ENCODE measurements at places on chromosomes 1 and 21. TPM values are rescaled to one million over a fixed set of nuclear protein-coding genes. Genes with fewer than 3 reads are reported as not detected.

Gene TEDDM1
- not detected for total RNA-seq

DNA sequence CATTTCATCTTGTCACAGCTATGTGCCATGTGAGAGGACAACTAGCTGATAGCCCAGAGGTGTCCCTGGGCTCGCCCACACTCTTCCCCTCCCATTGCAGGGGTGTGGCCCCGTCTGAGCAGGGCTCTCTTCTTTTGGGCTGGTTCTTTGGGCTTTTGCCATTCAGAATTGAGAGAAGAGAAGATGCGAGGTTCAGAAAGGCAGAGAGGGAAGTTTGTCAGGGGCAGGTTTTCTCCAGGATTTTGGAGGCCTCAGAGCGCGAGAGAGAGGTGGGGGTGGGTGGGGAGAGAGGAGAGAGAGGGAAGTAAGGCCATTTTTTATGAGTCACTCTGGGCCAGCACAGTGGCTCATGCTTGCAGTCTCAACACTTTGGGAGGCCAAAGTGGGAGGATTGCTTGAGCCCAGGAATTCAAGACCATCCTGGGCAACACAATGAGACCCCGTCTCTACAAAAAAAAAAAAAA is 5.2 kb downstream of the IFI6 start:
- no peak for DNase-seq

Gene VHLL
- not detected for total RNA-seq

GRCh38 chr1:43275826-43276620 is 6.2 kb downstream of the TMEM125 start:
- no peak for DNase-seq

DNA sequence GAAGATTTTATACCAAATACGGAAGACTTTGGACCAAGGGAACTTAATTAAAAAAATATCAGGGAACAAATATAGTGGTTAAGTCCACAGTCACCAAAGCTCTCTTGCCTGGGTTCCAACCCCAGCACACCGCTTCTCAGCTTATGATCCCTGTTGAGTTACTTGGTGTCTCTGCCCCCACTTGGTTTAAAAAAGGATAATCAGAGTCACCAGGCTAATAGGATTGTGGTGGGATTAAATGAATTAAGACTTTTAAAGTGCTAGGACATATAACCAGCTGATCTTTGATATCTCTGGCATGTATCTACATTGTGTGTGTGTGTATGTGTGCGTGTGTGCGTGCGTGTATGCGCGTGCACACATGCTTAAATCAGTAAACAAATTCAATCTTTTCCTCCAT is 474.7 kb upstream of the DAB1 start:
- no peak for DNase-seq

GRCh38 chr1:3821447-3821846 is 25.1 kb upstream of the LRRC47 start:
- no peak for DNase-seq

GRCh38 chr1:94723894-94724293 is 96.3 kb upstream of the SLC44A3 start:
- DNase-seq, result no peak

- no peak for DNase-seq
These were observed 776 bp downstream of the HLCS start for GRCh38 chr21:36965720-36966065.

GRCh38 chr1:54962612-54963395 is 17.6 kb upstream of the TMEM61 start:
- DNase-seq, result no peak

DNA sequence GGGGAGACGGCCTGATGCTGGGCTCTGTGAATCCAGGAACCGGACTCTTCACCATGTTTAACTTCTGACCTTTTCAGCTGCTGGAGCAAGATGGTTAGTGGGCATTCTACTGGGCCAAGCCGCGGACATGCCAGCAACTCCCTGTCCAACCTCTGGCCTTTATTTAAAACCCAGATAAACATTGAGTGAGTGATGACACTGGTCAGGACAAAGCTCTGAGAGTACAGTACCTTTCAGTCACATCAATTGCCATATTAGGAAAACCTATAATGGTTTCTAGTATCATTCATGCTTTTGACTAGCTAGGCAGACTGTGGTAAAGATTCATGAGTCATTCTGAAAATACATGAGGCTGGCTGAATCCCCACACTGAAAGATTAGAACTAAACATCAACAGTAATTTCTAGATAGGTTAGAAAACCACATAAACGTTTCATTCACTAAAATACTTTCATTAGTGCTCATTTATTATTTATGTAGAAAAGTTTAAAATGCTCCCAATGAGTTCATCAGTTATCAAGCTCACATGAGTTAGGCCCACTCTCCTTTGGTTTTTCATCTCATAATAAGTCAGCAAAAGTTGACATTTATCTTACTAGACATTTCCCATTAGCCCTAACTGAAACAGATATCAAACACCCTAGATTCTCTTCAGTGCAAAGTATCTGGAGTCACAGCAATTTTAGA is 7.1 kb upstream of the ACTA1 start:
- DNase-seq, result no peak

Gene C1orf56
- 0.56 TPM for total RNA-seq

GRCh38 chr1:45340816-45341466 is 701 bp upstream of the MUTYH start:
- DNase-seq, result no peak

Gene RIPPLY3
- total RNA-seq, result not detected

DNA sequence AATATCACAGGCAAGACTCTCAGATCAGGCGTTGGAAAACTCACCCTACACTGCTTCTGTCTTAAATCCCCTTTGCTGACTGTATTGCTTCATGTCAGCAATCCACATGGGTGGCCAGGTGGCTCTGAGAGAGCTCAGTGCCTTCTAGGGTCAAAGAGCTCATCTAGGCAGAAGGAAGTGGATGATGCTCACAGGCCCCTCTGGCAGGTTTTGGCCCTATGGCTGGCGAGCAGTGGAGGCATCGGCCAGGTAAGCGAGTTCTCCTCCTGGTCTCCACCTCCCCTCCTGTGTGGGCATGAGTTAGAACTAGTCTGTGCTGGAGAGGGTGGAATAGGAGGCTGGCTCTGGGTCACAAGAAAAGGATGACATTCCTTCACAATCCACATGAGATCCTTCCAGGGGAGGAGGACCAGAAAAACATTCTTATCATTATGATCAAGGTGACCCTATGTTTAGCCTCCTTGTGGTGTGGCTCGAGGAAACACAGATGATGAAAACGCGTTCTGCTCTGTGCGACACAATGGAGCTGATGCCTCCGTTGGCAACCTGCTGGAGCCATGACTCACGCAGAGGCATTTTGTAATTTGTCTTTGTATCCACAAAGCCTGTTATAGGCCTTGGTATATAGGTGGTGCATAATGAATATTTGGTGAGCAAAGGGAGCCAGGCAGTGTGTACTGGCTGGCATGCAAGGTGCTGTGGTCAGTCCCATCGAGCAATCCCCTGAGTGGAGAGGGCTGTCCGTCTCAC is 264.6 kb upstream of the RAB4A start:
- no peak for DNase-seq

Gene RPE65
- not detected for total RNA-seq

Gene GUK1
- total RNA-seq, result 548 TPM

Gene CACNA1S
- total RNA-seq, result not detected

Gene SAMD11
- not detected for total RNA-seq

Gene KCNJ9
- not detected for total RNA-seq

Gene SPATA46
- not detected for total RNA-seq

GRCh38 chr21:25735646-25736597 is 1.1 kb downstream of the GABPA start:
- no peak for DNase-seq

DNA sequence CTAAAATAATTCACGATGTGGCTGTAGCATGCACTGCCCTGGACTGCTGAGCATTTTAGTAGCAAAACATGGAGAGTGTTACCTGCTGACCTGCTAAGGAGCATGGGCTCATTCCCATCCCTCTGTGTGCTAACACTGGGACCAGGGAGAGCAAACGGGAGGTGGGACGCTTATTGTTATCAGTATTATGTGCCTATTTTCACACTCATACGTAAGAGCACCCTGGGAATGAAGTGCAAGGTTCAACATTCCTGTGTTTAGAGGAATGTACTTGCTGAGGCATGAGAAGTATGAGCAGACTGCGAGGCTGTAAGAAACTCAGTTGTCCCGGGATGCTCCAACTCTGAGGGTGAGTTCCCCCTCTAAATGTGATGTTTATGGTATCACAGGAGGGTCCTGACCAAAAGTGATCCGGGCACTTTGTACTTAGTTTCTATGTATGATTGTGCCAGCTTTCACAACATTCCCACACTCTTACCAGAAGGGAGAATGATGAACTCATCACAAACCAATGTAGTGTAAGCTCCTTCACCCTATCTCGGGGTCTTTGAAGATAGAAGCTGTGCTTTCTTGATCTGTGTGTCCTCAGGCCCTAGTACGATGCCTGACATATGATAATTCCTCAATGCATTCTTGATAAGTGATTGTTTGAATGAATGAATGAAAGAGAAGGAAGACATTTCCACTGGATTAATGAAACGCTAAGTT is 164.8 kb downstream of the KCNJ6 start:
- DNase-seq, result no peak

Gene FAM163A
- total RNA-seq, result 0.22 TPM

- no peak for DNase-seq
These were observed 10.6 kb downstream of the FCMR start for GRCh38 chr1:206911064-206911663.

GRCh38 chr1:17544776-17545350 is 5.4 kb downstream of the ARHGEF10L start:
- DNase-seq, result no peak

Gene SELP
- 0.43 TPM for total RNA-seq

Gene TMEM240
- 1.0 TPM for total RNA-seq

Gene SPRTN
- total RNA-seq, result 31.8 TPM

- DNase-seq, result no peak
These were observed 249.6 kb upstream of the BEND5 start for GRCh38 chr1:49026230-49026811.

Gene C1QB
- not detected for total RNA-seq

DNA sequence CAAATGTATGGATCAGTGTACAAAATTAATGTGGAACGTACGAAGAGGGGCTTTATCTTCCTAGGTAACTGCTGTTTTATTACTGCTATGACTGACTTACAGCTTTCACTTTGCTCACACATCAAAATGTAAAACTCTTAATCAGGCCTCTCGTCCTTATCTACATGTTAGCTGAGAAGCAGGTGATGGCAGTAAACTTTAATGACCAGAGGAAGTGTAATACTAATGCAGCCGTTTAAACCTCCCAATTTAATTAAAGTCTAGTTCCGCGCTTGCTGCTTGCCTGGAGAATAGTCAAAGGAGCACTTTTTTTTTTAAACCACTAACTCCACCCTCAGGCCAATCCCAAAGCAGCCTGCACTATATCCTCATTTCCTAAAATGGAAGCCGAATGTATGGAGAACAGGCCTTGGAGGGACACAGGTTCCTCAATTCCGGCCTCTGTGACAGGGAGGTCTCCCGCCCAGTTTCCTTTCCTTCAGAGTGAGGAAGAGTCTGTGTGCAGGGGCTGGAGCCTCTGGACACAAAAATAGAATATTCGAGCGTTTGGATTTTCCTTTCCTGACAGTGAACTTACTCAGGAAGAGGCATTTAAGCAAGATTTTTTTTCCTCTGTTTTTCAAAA is 36.7 kb upstream of the RASAL2 start:
- no peak for DNase-seq

DNA sequence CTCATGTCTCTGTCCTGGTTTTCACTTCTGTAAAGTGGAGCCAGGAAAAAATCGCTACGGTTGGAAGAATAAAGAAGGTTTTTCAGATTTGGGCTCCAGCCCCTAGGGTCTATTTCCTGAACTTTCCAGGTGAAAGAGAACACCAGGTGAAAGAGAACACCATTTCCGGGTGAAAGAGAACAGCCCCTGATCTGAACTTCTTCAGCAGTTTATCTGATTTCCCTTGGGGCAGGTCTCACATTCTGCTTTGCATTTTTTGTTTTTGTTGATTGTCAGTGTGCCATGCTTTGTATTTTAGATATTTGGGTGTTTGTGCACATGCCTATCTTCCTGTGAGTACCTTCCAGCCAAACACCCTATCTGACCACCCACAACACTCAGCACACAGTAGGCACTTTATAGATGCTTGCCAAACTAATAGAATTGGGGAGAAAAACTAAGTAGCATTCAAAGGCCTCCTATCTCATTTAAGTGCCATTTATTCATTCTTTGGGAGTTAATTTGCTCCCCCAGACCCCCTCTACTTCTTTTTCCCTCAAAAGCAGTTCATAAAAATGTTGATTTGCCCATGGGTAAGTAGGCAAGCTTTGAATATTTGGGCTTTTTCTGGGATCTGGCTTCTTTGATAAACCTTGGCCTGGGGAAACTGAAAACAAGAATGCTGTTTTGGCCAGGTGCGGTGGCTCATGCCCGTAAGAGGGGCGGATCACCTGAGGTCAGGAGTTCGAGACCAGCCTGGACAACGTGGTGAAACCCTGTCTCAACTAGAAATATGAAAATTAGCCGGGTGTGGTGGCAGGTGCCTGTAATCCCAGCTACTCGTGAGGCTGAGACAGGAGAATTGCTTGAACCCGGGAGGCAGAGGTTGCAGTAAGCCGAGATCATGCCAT is 2.2 kb downstream of the NAV1 start:
- no peak for DNase-seq

Gene TSEN15
- total RNA-seq, result 15.9 TPM

Gene PLCH2
- 17.9 TPM for total RNA-seq

Gene RGS8
- not detected for total RNA-seq

- DNase-seq, result no peak
These were observed 17.3 kb downstream of the ENAH start for GRCh38 chr1:225635649-225636048.

Gene CHODL
- total RNA-seq, result not detected

Gene DEPDC1
- total RNA-seq, result not detected

DNA sequence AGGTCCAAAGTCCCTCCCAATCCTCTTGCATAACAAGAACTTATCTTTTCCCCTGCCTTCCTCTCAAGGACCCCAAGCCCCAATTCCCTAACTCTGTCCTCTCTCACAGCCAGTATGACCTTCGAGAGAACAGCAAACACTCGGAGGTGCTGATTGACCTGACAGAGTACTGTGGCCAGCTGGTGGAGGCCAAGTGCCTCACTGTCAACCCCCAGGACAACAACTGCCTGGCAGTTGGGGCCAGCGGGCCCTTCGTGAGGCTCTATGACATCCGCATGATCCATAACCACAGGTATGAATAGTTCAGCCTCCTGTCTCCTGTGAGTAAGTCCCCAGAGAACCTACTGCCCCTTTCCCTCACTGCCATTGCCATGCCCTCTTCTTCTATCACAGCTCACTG is 29.9 kb upstream of the TMEM222 start:
- no peak for DNase-seq

- DNase-seq, result no peak
These were observed 27.2 kb downstream of the VPS45 start for GRCh38 chr1:150094734-150095265.

DNA sequence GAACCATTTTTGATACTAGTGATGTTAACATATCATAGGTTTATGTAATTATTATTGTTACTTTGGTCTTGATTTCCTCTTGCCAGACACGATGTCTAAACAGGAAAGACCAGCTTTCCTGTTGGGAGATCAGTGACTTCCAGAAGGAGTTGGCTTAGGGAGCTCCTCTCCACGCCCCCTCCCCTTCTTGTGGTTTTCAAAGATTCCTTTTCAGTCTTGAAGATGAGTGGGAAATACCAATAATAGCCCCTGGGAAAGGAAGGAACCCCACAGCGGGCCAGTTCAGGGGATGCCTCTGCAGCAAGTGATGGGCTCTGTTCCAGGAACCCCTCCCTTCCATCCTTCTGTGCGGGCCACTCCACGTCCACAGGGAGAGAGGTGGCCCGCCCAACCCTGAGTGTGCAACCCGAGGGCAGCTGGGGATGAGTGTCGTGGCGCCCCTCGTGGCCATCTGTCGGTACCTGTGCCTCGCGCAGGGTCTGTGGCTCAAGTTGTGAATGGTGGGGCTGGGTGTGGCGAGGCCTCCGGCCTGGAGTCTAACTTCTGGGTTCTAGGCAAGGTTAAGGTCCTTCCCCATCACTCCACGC is 65.7 kb downstream of the TLR5 start:
- no peak for DNase-seq
